ENCODE measurements at places on chromosomes 5 and 9.

DNA sequence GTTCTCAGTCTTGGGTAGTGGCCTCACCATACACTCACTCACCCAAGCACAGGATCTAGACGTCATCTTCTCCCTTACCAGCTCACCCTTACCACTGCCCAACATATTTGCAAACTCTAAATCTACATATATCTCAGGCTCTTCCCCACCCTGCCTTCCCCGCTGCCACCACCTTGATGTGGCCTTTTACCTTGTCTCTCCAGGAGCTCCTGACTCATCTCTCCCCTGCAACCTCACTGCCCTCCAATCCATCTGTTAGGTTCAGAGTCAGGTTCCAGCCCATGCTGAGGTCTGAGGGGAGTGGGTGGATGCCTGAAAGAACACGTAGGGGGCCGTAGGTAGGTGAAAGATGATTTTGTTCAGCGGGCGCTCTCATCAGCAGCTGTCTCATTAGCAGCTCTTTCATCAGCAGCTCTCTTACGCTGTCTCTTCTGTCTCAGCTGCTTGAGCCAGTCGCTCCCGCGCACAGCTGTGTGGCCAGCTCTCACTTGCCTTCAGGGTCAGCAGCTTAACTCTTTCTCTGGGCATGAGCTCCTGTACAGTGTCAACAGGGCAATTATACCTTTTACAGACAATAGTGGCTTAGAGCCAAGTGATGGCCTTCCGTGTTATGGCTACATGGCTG is 23.1 kb upstream of the CKMT2 start:
- DNase-seq, result no peak

GRCh38 chr9:127679506-127679905 is 27.3 kb upstream of the CFAP157 start:
- no peak for DNase-seq

DNA sequence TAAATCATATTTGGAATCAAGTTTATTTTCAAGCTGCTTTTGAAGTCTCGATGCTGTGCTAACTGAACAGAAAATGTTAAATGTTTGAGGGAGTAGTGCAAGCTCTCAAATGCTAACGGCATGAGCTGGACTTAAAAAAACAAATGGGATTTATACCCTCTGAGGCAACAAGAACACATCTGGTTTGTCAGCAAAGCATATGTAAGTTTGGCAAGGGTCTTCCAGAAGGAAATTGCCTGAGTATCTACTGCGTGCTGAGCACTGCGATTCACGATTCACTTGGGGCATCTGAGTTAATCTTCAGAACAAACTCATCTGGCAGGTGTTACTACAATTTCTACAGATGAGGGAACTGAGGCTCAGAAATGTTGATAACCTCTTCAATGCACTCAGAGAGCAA is 98.4 kb upstream of the C9orf72 start:
- DNase-seq, result no peak

DNA sequence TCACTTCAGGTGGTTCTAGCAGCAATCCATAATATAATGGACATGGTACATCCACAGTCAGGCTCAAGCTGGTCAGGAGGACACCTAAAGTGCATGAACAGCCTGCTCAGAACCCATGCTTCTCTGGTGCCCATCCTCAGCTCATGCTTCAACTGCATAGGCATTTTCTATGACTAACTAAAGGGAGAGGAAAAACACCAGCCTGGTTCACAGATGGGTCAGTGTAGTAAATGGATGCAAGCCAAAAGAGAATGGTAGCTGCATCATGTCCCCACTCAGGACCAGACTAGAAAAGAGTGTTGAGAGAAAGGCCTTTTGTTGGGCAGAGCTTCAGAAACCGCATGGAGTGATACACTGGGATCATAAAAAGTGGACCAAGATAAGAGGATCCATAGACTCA is 556.6 kb downstream of the TLE1 start:
- no peak for DNase-seq

- no peak for DNase-seq
Observed at GRCh38 chr9:1604942-1605560, 410.1 kb upstream of the SMARCA2 start.

DNA sequence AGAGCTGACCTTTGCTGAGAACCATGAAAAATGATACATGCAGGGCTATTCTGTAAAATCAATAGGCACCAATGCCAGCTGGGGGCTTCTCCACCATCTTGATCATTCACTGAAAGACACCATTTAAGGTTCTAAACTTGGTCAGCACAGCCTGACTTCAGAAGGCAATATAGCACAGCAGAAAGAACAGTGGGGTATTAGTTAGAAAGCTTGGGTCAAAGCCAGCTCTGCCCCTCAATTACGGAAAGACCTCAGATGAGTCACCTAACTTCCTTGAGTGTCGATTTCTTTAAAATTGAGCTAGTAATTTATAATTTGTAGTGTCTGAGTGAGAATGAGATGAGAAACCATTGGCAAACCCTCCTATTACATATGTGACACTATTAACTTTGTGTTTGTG is 3.4 kb downstream of the TNC start:
- DNase-seq, result no peak
